Activated T-cell treated with anti-CD3 and anti-CD28 coated beads for 24 hours (primary cell): ENCODE measurements at places on chromosomes 12 and 14.

GRCh38 chr12:27013611-27014084 is 536 bp downstream of the TM7SF3 start:
- peak; percentile 13 for DNase-seq

DNA sequence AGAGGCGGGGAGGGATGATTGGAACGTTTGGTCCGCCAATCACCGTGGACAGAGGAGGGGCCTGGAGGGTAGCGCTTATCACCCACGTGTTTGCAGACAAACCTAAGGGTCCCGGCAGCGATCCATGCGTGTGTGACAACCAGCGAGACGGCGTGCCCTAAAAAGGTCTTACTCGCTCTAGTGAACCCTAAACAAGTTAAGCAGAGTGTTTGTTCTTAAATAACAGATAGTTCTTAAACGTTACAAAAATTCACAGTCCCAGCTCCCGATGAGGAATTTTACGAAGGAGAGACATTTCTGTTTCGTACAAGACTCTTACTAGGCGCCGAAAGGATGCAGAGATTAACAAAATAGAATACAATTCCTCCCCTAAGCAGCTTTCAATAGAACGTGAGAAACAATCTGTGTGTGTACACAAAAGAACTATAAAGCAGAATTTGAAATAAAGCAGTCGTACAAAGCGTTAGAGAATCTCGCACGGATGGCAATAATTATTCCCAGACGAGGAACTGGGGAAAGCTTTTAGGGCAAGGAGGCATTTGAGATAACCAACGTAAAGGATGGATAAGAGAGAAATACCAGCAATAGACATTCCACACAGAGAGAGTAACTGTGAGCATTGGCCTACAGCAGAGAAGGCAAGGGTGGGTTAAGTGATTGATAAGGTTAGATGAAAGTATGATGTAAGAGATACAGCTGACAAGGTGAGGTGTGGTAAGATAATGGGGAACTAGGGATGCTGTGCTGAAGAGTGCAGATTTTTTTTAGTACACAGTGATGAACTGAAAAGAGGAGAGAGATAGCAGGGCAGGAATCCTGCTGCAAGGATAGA is 831 bp upstream of the RPS6KA5 start:
- DNase-seq = no peak

GRCh38 chr14:55094292-55095157 is 34.5 kb upstream of the LGALS3 start:
- DNase-seq = no peak

- no peak for DNase-seq
Measured at GRCh38 chr14:81211844-81212243, 8.9 kb downstream of the GTF2A1 start.

- DNase-seq = no peak
Measured at GRCh38 chr12:109795023-109795422, 38.2 kb downstream of the TRPV4 start.

- DNase-seq = no peak
Measured at GRCh38 chr14:73365727-73366126, 92.6 kb downstream of the NUMB start.

DNA sequence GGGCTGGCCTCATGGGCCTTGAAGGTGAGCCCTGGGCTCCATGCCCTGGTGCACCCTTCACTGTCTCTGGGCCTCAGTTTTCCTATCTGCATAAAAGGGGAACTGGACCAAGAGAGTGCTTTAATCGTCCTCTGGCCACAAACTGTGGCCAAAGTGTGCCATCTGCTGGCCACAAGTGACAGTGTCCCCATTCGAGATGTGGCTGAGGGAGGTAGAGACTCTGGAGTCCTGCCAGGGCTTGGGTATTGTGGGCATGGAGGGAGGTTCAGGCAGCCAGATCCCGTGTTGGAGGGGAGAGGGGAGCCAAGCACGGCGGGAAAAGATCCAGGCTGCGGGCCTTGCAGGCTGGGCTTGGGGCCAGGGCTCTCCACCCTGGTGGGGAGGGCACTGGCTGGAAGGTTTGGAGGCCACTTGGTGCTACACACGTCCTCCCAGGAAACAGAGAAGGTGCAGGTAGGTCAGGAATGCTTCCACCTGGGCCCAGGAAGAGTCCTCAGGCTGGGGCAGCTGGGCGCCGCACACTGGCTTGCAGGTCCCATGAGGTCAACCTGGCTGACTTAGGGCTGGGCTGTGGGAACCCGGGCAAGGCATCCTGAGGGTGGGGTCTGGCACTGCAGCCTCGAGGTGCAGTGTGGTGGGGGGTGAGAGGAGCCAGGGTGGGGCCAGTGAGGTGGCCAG is 7.3 kb upstream of the KIF26A start:
- DNase-seq = no peak

DNA sequence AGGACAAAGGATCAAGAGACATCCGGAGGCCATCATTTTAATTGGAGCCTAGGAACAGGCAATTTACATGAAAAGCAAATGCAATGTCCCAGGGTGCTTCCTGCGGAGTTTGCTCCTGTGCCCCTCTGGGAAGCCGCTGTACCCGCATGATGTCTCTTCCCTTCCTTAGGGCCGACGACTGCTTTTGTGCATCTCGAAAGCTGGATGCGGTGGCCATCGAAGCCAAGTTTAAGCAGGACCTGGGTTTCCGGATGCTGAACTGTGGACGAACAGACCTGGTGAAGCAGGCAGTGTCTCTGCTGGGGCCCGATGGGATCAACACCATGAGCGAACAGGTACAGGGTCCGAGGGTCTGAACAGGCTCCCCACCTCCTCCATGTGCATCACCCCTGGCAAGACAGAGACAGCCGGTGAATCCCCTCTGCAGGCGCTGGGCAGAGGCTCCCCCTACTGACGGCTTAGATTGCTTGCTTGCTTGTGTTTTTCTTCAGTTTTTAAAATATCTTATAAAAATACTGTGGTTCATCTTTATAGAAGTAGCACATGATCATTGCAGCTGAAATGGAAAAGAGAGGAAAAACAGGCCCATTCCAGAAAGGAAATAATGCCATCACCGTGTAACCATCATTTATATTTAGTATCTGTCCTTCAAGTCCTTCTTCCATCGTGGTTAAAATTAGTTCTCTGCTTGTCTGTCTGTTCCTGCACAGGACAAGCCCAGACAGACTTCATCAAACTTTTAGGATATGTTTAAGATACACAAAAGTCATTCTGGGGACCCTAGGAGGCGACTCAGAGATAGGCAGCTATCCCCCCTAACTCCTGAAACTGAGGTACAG is 75.4 kb upstream of the PWP1 start:
- no peak for DNase-seq

GRCh38 chr12:69929125-69929524 is 104.1 kb downstream of the MYRFL start:
- no peak for DNase-seq

DNA sequence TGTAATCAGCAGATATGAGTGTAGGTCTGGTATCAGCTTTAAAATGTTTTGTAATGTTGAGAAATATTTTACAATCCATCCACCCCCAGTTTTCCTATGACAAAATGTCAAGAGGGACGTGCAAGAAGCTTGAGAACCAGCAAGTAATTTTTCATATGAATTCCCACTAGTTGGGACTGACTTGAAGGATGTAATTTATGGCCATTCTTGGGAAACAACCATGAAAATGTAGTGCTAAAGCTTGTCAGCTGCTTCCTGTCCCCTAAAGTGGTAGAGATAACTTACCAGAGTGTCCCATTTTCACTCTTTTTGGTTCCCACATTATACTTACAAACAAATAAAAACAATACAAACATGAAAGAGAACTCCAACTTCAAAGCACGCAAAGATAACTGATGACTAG is 63.9 kb downstream of the RERG start:
- DNase-seq = no peak

DNA sequence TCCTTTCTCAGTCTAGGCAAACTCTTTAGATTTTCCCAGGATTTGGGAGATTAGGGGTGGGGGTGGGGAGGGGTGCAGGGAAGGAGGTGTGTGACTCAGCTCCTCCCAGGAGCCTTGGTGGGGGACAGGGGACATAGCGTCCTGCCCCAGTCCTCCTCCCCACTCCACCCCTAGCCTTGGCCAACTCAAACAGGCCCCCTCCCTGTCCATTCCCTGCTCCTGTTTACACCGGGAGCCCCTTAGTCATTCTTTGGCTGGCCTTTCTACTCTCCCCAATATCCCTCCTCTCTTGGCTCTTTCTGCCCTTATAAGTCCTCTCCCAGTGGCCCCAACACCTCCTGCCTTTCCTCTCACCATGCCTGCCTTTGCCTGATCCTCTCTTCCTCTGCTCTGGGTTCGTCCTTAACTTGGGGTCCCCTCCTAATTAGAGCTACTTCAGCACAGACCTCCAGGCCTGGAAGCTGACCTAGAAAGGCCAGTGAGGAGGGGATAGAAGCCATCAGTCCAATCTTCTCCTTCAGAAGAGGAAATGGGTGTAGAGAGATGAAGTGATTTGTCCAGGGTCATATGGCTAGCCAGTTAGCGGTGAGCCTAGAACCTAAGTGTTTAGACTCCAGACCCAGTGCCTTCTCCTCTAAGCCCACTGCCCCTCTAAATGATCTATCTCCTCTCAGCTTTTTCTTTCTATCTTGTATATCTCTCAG is 2.3 kb upstream of the ITGA5 start:
- DNase-seq = no peak
